Heart right ventricle (tissue), 16 donors: ENCODE measurements at places on chromosomes 5 and 9. TPM values are rescaled to one million over a fixed set of nuclear protein-coding genes. Genes with fewer than 3 reads are reported as not detected.

- DNase-seq: no peak
Observed at GRCh38 chr5:149140197-149141002, 893 bp upstream of the ABLIM3 start.

DNA sequence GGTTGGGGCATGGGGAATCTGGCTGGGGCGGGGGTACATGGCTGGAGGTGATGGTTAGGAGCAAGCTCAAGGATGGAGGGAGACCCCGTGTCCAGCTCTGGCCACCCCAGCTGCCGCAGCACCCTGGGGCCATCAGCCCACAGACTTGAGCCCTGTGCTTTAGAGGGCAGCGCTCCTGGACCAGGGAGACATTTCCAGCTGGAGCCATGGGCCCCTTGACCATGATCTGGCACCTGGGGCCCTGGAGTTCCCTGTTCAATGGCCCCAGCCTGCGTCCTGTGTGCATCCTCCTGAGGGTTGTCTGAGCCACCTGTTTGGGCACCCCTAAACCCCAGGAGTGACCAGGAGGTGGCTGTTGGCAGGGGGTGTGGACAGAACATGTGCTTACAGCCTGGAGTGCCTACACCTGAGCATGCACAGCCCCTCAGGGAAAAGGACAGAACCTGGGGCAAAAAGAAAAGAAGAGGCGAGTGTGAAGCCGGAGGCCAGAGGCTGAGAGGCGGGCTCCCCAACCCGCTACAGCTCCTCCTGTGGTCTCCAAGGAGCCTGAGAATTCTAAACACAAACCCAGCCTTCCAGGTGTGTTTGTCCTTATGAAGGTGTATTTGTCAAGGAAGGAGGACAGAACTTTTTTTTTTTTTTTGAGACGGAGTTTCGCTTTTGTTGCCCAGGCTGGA is 126.7 kb downstream of the C9orf50 start:
- no peak for DNase-seq

GRCh38 chr5:78127875-78128274 is 166.6 kb downstream of the AP3B1 start:
- DNase-seq: no peak

DNA sequence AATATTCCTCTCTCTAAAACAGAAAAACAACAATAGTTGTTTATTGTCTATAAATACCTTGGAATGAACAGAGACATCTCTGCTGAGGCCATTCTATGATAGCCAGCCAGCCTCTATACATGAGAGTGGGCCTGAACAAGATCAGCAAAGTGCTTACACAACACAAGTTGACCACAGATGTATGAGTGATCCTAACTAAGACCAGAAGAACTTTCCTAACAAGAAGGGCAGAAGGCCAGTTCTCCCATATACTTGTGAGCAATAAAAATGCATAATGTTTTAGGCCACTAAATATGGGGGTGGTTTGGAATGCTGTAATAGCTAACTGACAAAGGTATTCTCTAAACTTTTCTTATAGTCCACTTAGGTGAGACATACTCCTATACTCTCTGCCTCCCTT is 345.7 kb downstream of the SPATA31D1 start:
- DNase-seq: no peak

GRCh38 chr5:143862271-143862670 is 50.3 kb downstream of the HMHB1 start:
- DNase-seq: no peak

OR1Q1 gene
- total RNA-seq: not detected

SMIM33 gene
- total RNA-seq: not detected

LHX6 gene
- 3.5 TPM for total RNA-seq
